ENCODE measurements at places on chromosomes 5 and 9.
A peak's percentile ranks its signal among the peaks of the same experiment; 100 is the strongest.

- no peak for DNase-seq
These were observed 47.1 kb downstream of the SH3RF2 start for GRCh38 chr5:145983446-145983845.

DNA sequence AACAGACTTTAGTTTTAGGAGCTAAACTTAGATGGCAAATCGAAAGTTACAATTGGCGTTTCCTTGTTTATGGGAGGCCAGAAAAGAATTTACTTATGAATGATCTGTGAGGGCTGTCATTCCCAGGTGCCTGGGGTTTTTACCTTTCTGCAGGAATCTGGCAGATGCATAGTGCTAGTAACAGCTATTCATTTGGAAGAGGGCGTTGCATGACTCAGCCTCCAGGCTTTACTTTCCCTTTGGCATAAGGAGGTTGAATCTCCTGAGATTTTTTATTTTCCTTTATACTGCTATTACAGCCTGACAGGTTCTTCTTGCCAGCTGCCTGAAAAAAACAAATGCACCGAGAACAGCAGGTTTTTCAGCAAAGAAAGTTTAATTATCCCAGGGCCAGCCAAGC is 30.0 kb downstream of the CARD6 start:
- no peak for DNase-seq

GRCh38 chr9:89632736-89633135 is 27.9 kb downstream of the GADD45G start:
- no peak for DNase-seq

GRCh38 chr9:3521966-3522365 is 3.8 kb downstream of the RFX3 start:
- DNase-seq: no peak

DNA sequence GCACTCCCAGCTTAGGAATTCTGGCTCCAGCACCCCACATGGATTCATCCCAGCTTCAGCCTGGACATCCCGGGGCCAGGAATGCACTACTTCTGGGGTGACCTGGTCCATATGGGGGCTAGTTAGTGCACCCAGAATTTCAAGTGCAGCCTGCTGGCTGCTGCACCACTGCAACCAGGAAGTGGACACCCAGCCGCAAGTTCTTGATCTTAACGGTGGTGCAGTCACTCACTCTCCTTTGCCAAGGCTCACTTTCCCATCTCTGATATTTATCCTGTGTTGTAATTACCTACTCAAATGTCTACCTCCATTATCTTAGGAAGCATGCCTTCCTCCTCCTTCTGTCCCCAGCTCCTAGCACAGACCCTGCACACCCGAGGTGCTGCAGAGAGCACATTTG is 26.2 kb upstream of the RAB14 start:
- DNase-seq: no peak

- DNase-seq: no peak
These were observed 116.1 kb upstream of the TAF11L2 start for GRCh38 chr5:17381932-17382331.

- no peak for DNase-seq
These were observed 55.6 kb downstream of the CSNK1A1 start for GRCh38 chr5:149495673-149496072.

GRCh38 chr5:12023614-12024241 is 119.5 kb upstream of the CTNND2 start:
- no peak for DNase-seq

DNA sequence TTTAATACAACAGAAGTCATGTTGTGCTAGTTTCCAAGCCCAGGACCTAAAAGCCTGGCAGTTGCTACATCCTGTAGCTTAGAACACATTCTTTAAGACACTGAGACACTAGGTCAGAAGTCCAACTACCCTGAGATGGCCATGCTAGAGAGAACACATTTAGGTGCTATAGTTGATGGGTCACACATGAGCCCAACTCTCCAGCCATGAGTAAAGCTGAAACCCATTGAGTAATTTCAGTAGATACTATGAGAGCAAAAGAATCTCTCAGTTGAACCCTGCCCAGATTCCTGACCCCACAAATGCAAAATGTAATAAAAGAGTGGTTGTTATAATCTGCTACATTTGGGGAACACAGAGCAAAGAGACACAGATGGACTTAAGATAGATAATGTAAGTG is 164.4 kb downstream of the SEMA5A start:
- no peak for DNase-seq

- DNase-seq: no peak
These were observed 7.5 kb downstream of the RASGRF2 start for GRCh38 chr5:80967500-80968181.

GRCh38 chr9:110257097-110257841 is 962 bp upstream of the TXN start:
- DNase-seq: peak; percentile 4

DNA sequence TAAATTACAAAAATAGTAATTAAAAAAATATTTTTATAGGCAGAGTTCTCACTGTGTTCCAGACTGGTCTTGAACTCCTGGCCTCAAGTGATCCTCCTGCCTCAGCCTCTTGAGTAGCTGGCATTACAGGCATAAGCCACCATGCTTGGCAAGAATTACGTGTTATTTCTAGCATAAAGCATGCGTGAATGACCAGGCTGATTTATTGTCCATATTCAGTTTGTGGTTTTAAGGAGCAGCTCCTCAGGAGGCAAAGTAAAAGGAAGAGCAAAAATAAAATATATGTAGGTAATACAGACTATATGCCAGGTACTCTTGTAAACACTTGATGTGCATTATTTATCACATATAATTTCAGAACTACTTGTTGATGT is 7.1 kb upstream of the CD180 start:
- DNase-seq: no peak

DNA sequence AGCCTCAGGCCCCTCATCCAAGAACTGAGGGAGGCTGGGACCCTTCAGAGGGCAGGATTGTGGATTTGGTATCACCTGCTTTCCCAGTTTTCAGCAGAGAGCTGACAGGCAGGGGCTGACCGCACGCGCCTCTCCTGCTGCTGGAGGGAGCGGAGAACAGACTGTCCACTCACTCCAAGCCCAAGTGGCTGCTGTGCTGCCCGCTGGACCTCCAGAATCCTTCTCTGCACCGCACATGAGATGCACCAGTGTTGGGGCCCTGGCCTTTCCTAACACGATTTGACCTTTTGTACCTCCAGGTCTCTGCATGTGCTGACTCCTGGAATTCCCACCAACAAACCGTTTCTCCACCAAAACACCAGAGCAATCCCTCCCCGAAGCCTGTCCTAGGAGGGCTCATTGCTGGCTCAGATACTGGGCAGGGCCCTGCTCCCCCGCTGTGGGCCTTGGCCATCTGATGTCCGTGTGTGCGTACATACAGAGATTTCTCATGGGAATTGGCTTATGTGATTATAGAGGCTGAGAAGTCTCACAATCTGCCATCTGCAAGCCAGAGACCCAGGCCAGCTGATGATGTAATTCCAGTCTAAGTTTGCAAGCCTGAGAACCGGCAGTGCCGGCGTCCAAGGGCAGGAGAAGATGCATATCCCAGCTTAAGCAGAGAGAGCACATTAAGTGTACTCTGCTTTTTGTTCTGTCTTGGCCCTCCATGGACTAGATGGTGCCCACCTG is 141.7 kb downstream of the GADD45G start:
- no peak for DNase-seq

- DNase-seq: no peak
These were observed 553.3 kb upstream of the SGCD start for GRCh38 chr5:155773680-155774079.

- DNase-seq: no peak
These were observed 28.5 kb downstream of the GLRA1 start for GRCh38 chr5:151896031-151896691.

DNA sequence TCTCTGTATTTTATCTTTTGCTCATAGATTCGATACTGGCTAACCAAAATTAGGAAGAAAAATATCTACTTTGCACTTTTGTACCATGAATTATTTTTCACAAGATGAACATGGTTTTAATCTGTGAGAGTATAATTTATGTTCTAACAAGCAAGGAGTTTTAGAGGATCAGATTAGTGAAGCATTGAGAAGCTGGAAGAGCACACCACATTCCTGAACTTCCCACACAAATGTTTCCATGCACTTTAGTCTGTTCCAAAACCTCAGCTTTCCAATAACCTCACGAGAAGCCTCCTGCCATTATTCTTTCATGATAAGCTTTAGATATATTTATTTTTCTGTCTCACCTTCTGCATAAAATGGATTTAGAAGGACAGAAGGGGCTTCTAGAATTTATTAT is 98.7 kb upstream of the MPDZ start:
- no peak for DNase-seq

DNA sequence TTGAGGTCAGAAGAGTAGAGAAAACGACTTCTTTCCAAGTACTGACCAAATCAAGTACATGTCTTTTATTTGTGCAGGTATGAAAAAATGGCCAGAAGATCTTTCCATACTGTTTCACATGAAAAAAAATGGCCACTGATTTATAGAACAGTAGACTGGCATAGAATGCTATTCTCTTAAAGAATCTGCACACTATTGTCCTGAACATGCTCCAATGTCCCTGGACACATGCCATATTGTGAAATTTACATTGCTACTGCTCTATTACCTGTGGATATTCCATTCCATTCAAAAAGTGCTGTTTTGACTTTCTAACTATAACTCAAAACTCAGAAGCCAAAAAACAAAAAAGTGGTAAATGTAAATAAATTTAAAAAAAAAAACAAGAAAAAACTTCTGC is 60.6 kb downstream of the FBXL17 start:
- no peak for DNase-seq

GRCh38 chr9:83130541-83130940 is 67.6 kb upstream of the RASEF start:
- no peak for DNase-seq

DNA sequence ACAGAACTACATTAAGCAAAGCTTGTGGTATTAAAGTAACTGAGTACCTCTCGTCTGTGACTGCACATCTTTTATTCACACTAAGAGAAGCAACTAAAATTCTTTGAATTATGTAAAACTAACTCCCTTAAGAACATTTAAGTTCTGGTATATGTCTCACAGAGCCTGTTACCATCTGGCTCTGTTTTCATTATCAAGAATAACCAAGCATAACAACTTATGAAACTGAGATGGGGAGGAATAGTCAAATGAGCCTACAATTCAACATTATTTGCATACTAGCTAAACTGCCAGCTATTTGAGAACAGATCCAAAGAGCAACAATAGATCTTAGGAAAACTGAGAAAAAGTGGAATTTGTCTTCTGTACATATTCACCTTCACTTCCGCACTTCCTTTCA is 25.3 kb upstream of the ISOC1 start:
- DNase-seq: no peak

DNA sequence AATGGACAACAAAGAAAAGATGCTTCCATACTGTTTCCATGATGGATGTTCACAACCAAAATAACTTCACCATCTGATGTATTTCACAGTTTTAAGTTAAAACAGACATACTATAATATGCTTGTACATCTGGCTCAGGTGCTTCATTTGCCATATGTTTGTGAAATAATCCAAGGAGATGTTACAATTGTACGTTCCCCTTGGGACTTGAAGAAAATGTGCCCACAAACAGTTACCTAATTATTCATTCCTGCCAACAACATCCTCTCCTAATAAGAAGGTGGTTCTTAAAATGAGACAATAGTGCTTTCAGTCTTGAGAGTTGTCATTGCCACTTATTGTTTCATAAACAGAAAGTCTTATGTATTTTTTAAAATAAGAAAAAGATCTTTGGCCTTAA is 33.1 kb upstream of the SMARCA2 start:
- DNase-seq: no peak

GRCh38 chr5:93756372-93756771 is 15.0 kb upstream of the POU5F2 start:
- DNase-seq: no peak

GRCh38 chr5:158879993-158880392 is 219.7 kb downstream of the EBF1 start:
- no peak for DNase-seq

DNA sequence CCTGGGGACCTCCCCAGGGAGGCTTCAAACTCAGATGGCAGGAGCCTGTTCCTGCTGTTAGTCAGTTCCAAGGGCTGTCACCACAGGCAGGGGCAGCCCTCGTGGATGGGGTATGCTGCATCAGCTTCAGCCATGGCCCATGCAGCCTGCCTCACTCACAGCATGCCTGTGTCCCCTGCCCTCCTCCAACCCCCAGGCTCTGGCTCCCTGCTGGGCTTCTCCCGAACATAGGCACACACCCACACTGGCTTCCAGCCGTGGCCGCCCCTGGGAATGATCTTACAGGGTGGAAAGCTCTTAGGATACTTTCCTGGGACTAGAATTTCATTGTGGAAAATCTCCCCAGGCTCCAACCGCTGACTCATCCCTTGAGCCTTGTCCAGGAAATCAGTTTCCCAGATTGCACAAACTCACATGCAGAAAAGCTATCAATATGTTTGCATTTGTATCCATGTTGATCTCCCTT is 163.8 kb downstream of the SEC61B start:
- DNase-seq: no peak

GRCh38 chr5:1193591-1193985 is 7.8 kb upstream of the SLC6A19 start:
- DNase-seq: no peak

- DNase-seq: no peak
These were observed 49.4 kb downstream of the ROPN1L start for GRCh38 chr5:10490927-10491672.

DNA sequence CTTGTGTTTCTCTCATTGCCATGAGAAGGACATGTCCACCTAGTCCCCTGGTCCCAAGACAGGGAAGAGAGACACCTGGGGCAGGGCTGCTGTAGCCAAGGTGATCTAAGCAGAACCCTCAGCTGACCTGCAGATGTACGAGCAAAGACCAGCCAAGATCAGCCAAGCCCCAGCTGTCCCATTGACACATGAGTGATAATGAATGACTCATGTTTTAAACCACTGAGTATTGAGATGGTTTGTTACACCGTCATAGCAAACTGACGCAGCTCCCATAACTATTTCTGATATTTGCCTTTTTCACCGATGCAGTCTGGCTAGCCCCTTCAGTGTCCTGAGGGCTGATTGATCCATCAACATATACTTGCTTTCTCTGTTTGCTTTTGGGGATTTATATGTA is 6.7 kb downstream of the OR1K1 start:
- no peak for DNase-seq

GRCh38 chr5:119022017-119022745 is 33.8 kb upstream of the DTWD2 start:
- DNase-seq: no peak

GRCh38 chr5:54520940-54521339 is 3.4 kb downstream of the SNX18 start:
- DNase-seq: no peak

DNA sequence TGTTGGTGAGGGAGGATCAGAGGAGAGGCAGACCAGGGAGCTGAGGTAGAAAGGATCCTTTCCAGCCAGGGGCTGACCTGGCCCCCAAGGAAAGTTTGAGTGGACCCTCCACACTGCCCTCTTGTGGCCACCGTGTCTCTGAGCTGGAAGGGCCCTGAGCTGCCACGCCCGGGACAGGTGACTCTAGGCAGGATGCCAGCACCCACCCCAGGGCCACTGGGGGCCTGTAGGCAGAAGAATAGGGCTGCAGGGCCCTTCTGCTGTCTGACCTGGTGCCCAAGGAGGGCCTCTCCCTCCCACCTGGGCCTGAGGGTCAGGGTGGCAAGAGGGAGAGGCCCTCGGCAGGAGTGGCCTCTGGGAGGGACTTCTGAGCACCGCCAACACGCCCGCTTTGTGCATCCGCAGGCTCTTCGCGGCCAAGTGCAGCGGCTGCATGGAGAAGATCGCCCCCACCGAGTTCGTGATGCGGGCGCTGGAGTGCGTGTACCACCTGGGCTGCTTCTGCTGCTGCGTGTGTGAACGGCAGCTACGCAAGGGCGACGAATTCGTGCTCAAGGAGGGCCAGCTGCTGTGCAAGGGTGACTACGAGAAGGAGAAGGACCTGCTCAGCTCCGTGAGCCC is 76.8 kb downstream of the LMX1B start:
- DNase-seq: peak; percentile 25

- no peak for DNase-seq
These were observed 25.9 kb downstream of the SPARC start for GRCh38 chr5:151660616-151661495.

- no peak for DNase-seq
These were observed 112.8 kb upstream of the EFNA5 start for GRCh38 chr5:107783551-107783950.
